ENCODE measurements at places on chromosomes 16 and 17.

GRCh38 chr16:14004729-14005315 lies 66.3 kb upstream of the MRTFB start:
- DNase-seq = peak; percentile 61

- DNase-seq = no peak
Observed at GRCh38 chr17:28295677-28296578, 23.1 kb upstream of the TMEM97 start.

DNA sequence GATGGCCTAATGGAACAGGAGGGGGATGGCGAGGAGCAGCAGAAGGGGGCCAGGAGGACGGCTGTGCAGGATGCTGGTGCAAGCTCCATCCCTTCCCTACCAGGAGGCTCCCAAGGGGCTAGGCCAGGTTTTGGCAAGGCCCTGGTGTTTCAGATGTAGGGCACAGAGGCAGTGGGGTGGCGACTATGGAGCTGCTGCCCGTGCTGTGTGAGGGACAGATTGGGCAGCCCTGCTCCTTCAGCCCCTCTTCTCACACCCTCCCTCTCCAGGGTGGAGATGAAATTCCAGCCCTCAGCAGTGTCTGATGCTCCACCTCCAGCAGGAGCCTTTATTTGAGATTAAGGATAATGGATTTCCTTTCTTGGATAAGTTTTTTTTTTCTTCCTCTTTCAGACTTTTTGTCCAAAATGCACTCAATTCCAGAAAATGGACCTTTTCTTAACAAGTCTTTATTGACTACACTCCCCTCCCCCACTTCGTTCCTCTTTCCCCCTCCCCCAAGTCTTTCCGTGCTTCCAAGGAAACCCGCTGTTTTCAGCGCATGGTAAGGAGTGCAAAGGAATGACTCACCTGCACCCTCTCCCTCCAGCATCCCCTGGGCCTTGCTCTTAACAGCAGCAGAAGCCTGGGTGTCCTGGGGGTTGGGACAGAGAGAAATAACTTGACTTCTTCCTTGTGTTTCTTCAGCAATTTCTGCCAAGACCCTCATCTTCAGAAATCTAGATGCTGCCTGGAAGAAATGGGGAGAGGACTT lies 95.2 kb downstream of the CCDC182 start:
- no peak for DNase-seq

DNA sequence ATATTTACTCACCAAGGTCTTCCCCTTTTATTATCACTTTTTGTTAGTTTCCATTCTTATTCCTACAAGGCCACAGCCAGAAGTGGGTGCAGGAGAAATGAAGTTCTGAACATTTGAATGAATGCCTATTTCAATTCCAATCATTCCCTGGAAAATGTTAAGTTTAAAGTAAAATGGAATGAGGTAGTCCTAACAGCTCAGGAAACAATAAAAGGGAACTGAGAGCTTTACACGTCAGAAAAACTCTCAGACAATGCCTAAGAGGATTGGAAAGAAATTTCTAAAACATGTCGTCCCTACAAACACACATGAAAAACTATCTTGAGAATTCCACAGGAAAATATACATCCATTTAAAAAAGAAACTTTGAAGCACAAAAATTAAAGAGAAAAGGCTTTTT lies 238.8 kb downstream of the STX8 start:
- no peak for DNase-seq

- no peak for DNase-seq
Observed at GRCh38 chr17:29573558-29573869, 5.0 kb downstream of the TP53I13 start.

- DNase-seq = no peak
Observed at GRCh38 chr16:88790312-88791211, 5.5 kb upstream of the PIEZO1 start.

Measured in LHCN-M2 (cell line).